GM12864 (cell line): ENCODE measurements at places on chromosomes 6 and 20.

DNA sequence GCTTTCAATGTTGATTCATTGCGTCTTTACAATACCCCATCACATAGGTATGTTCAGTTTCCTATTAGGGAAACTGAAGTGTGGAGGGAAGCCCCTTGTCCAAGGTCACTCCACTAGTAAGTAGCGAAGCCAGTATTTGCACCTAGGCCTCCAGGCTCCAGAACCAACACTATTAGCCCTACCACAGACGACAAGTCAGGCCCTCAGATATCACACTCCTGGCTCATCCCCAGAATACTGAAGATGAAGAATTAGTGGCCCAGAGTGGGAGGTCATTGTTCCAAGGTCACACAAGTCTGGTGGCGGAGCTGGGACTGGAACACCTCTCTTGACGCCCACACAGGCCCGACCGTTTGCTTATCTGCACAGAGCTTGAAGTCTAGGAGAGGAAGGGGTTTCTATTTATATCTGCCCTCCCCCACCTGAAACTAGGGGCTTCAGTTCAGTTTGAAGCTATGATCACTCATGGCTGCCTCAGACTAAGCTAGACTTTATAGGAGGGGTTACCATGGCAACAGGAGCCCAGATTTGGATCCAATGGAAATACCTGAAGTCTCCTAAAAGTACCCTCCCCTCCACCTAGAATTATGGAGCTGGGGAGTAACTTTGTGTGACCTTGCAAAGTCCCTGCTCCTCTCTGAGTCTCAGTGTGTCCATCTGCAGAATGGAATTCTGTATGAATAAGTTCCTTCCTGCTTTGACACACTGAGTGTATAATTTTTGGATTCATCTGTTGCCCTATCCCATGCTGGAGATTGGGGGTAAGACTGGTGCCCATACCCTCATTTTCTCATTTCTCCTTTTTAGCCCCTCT, 2.2 kb downstream of the SNTA1 start:
- no peak for DNase-seq

DNA sequence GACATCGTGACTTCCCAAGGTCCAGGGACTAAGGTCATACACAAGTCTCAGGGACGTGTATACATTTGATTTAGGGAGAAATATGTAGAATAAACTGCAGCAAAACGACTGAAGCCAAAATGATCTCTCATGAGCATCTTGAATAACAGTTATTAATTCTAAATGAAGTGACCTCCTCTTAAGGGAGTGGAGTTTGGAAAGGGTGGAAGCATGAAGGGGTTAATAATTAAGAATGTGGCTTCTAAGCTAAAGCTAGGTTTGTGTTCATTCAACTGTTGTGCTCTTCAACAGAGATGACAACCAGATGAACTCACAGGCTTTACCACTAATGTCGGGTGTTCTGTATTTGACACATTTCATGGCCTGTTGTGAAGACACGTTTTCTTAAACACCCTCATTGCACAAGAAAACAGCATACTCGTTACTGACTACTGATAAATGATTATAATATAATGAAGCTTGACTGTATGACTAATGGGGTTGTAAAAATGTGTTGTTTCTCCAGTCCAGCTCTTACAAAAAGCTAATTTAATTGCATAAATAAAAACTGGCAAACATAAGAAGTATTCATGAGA, 1.5 kb downstream of the PPP1R14C start:
- DNase-seq: no peak

GRCh38 chr6:63941747-63942470, 306.3 kb downstream of the PHF3 start:
- no peak for DNase-seq

DNA sequence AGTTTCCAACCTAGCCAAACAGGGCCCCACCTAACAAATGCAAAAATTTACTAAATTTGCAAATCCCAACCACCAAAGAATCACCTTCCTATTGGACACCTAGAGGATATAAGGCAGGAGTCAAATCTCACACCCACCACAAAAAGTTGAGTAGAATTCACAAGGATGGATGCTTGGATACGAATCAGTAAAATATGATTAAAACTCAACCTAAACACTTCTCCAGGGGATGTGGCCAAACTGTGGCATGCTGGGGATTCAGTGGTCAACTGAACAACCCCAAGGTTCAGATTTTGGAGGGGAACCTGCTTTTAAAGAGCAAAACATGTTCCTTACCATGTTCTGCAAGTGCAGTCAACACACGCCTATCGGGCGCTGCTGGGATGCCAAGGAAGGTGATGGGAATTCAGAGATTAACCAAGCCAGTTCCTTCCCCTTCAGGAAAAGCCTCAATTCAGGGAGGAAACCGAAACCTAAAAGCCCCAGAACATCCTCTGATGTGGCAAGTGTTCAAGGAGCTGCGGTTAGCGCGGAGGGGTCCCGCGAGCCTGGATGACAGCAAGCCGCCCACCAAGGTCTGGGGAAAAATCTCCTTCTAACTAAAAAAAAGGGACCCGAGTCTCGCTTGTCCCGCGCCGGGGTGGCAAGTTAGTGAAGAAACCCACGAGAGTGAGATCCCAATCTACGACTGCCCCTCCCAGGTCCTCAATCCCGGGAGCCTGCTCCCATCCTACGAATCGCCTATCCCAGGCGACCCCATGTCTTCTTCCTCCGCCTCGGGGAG, 902 bp downstream of the SAMHD1 start:
- DNase-seq: no peak

- no peak for DNase-seq
Observed at GRCh38 chr6:97138581-97138980, 144.4 kb downstream of the MMS22L start.

DNA sequence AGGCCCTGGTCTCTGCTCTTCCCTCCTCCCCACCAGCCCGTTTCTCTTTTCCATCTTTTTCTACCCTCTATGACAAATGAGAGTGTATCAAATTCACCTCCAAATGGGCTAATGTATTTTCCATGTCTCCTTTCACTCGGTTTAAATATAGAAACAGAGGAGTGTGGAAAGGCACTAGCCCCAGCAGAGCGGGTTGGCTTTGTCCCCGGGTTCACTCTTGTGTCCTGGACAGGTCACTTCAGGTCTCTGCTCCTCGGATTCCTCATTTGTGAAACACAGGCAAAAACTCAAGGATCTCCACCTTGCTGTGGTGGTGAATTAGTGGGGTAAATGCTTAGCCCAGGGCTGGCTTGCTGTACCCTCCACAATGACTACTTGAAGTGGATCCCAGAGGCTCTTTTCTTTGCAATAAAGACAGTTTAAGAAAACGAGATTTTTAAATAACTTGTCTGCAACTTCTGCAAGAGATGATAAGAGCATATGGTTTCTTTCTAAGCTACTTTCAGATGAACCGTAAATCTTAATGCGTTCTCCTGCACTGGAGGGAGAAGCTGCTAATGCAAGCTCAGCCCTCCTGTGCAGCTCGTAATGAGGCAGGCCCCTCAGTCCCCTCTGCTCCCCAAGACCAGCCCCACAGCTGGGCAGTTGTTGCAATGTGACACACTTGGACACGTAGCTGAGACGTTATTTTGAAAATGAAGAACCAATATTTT, 292.9 kb downstream of the THBS2 start:
- DNase-seq: no peak

DNA sequence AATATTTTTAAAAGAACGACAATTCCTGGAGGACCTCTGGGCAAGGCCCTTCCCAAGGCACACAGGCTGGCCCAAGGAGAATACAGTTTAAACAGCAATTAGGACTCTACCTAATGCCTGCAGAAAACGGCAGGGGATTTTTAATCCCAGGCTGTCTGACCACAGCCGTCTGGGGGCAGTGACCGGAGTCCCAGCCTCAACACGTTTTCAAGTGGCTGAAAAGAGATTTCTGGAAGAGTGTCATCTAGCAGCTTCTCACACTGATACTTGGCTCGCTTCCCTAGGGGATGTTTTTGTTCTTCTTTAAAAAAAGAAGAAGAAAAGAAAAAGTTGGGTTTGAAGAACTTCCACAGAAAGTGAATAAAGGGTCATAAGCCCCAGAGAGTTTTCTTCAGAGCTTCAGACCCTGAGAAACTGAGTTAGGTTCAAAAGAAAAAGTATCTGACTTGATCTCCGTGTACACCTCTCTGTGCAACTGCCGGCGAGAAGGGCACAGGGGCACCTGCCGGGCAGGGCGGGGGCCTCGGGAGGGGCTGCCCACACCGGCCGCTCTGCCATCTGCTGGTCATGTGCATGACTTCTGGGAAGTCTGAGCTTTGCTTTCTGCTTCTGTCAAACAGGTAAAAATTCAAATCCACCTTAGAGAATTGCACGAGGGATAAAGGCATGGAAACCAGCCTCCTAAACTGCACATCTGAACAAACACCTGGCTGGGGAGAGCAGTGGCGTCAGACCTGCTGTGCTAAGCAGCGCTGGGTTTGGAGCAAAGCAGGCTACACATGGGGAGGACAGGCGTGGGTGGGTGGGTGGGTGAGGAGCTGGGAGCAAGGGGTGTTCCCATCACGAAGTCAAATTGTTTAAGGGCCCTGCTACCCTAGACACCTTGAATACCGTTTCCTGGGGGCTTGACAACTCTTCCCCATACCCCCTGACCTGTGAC, 33.0 kb downstream of the RRBP1 start:
- DNase-seq: no peak

DNA sequence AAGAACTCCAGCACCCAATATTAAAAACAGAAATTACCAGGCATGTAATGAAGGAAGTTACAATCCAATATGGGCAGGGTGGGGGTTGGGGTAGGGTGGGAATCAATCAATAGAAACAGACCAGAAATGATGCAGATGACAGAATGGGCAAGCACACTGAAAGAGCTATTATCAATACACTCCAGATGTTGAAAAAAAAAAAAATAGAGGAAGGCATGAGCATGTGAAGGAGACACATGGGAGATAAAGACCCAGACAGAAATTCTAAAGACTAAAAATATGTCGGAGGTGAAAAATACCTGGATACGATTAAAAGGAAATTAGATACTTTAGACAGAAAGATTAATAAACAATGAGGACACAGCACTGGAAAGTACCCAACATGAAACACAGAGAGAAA, 19.1 kb upstream of the ZC3H12D start:
- no peak for DNase-seq

DNA sequence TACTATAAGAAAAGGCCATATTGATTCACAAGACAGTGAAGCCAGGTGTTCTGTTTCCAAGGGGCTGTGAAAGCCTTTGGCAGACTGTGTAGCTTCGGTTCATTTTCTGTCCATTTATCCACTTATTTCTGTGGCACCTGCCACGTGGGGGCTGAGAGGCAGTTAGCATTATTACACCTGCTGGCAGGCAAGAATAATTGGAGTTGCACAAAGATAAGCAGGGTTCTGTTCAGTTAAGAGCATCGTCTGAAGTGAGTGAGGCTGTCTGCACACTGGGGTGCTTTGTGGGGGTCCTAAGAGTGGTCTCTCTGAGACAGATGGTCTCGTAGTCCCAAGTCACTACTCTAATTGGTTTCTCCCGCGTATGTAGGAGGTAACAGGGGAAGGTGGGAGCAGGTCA, 60.6 kb upstream of the CCN6 start:
- DNase-seq: no peak

GRCh38 chr20:53870426-53871315, 199.7 kb downstream of the BCAS1 start:
- DNase-seq: no peak

DNA sequence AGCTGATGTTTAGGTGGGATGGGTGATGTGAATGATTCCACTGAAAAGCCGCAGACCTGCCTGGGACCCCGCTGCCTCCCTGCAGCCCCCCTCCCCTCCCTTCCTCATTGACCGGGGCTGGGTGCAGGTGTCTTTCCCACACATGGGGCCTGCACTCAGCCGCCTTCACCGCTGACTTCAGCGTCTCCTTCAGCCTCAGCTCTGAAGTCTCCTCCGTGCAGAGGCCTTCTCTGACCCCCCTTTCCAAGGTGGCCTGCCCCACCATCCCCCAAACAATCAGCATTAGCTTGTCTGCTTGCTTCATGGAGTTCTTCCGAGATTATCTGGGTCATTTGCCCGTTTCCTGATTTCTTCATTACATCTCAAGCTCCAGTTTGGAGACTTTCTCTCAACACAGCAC, 140.7 kb downstream of the SMOC2 start:
- no peak for DNase-seq

- DNase-seq: no peak
Observed at GRCh38 chr6:114157848-114158247, 185.0 kb downstream of the HS3ST5 start.

- peak; percentile 62 for DNase-seq
Observed at GRCh38 chr6:28981833-28982475, 23.2 kb downstream of the ZNF311 start.

GRCh38 chr20:51678026-51678697, 90.0 kb downstream of the ATP9A start:
- DNase-seq: no peak

DNA sequence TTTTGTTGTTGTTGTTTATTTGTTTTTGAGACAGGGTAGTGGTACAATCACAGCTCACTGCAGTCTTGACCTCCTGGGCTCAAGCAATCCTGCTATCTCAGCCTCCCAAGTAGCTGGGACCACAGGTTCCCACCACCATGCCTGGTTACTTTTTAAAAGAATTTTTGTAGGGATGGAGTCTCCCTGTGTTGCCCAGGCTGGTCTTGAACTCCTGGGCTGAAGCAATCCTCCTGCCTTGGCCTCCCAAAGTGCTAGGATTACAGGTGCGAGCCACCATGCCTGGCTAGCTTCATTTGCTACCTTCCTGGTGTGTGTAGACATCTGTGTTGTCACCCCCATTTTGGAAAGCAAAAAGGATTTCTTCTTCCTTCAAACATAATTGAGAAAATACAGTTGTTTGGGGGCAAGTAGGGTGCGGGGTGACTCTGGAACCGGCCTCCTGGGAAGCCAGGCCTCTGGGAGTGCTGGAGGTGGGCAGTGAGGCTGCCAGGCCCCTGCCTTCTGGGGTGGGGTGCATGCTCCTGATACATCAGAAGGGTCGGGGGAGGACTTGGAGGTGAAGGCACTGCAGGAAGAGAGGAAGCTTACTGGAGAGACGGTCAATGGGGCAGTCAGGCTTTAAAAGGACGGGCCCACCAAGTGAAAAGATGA, 28.4 kb downstream of the SYNJ2 start:
- no peak for DNase-seq

- no peak for DNase-seq
Observed at GRCh38 chr6:160132776-160133338, 11.2 kb downstream of the SLC22A1 start.

DNA sequence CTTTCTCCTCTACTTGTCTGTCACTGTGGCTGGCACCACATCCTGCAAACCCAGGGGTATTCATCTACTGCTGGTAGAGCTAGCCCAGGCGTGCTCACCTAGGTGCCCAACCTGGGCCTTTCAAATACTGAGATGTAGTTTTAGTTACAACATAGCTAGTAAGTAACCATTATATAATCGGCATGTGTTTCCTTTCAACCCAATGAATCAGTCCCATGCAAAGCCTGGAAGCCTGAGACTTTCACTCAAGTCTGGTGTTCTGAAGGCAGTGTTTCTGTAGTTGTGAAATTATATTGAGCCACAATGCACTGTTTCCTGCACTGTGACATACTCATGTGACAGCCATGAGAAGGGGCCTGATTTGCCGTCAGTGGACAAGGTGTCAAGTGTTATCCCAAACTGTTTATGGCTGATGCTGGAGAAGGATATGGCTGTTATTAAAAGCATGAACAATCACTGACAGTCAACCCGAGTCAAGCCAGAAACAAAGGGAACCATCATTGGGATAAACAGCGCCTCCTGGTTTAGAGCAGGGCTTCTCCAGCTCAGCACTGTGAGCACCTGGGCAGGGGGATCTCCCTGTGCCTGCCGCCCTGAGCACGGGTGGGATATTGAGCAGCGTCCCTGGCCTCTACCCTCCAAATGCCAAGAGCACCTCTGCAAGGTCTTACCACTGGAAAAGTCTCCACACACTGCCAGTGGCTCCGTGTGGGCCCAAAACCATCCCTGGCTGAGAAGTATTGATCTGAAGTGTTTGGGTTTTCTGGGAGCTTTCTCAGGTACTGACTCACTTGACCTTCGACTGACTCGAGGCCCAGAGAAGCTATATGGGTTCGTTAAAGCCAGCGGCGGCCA, 1.6 kb downstream of the PSMA7 start:
- DNase-seq: no peak
